ENCODE measurements at places on chromosomes 2 and 18.

DNA sequence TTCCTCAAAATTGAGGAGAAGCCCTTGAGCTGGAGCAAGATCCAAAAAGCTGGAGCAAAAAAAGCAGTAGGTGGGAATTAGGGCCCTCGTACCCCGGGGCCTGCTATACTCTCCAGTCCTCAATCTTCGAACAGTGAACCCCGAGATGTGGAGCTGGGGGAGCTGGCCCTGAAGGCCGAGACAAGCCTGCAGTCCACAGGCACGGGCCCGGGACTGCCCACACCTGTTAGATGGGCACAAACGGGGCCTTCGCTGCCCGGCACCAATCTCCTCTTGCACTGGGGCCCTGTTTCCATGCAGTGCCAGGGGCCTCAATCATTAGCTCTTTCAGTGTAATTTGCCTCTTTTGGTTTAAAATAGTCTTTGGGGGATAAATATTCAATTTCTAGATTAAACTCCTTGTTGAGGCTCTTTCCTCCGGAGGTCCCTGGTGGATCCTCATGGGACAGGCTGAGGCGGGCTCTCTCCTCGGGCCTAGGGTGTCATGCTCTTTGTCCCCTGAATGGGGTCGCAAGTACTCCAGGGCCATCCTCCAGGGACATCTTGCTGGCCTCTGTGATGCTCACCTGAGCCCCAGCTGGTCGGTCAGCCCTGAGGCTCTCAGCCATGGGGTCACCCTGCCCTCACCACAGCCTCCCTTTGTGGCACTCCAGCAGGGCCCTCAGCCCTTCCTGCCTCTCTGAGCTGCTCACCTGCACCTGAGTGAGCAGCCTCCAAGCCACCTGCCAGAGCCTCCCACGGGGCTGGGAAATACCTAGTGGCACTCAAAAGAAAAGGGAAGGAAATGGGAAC, 223.6 kb downstream of the ALPK2 start:
- DNase-seq, result no peak

DNA sequence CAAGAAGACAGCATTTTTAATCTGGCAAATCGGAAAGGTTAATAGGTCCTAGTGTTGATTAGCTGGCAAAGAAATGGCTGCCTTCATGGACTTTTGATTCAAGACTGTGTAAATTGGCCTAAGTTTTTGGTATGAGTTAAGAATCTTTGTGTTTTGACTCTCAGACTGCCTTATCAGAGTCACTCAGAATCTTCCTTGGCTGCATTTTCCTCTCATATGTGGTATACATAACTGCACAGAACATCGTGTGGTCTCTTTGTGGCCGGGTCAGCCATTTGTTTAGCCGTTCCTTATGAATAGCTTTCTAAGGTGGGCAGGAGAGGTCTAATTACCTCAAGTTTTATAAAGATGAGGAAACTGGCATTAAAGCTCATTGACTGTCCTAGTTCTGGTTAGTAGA, 30.1 kb downstream of the CAB39 start:
- no peak for DNase-seq

DNA sequence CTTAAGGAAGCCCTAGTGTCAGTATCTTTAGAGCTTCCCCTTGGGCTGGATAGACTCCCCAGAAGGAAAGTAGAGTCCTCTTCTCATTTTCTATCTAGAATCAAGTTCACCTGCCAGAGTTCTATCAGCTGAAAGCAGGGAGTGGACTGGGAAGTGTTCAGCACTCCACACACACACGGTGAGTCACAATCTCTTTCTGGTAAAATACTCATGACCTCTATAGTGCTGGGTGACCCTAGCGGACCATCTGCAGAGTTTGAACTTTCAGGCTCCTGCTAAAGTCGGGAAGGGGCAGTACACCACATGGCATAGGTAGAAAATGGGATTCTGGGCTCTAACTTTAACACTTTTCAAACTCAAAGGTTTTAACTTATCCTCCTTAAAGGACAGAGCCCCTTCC, 43.3 kb downstream of the SAP130 start:
- DNase-seq, result no peak

DNA sequence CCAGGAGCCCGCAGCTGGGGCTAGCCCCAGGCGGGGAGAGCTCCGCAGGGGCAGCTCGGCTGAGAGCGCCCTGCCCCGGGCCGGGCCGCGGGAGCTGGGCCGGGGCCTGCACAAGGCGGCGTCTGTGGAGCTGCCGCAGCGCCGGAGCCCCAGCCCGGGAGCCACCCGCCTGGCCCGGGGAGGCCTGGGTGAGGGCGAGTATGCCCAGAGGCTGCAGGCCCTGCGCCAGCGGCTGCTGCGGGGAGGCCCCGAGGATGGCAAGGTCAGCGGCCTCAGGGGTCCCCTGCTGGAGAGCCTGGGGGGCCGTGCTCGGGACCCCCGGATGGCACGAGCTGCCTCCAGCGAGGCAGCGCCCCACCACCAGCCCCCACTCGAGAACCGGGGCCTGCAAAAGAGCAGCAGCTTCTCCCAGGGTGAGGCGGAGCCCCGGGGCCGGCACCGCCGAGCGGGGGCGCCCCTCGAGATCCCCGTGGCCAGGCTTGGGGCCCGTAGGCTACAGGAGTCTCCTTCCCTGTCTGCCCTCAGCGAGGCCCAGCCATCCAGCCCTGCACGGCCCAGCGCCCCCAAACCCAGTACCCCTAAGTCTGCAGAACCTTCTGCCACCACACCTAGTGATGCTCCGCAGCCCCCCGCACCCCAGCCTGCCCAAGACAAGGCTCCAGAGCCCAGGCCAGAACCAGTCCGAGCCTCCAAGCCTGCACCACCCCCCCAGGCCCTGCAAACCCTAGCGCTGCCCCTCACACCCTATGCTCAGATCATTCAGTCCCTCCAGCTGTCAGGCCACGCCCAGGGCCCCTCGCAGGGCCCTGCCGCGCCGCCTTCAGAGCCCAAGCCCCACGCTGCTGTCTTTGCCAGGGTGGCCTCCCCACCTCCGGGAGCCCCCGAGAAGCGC, 15.0 kb upstream of the GMPPA start:
- no peak for DNase-seq

- DNase-seq, result no peak
Measured at GRCh38 chr2:113181258-113182051, 7.7 kb downstream of the PSD4 start.

DNA sequence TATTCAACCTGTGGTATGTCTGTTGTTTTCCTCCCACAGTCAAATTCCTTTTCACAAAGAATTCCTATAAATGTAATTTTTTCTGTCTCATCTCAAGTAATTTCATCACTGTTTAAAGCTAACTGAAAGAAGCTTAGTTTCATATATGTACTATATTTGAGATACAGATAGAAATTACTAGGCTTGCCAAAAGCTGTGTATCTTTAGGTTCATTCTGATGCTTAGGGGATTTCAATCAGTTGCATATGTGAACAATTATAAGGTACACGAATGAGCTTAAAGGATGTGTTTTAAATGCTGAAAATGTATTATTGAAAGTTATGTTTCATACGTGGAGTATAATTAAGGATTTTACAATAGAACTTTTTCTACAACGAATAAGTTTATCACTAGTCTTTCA, 59.2 kb upstream of the DSG1 start:
- DNase-seq, result no peak

All from small intestine (tissue), 16 donors.